ENCODE measurements at places on chromosomes 5 and 9.

DNA sequence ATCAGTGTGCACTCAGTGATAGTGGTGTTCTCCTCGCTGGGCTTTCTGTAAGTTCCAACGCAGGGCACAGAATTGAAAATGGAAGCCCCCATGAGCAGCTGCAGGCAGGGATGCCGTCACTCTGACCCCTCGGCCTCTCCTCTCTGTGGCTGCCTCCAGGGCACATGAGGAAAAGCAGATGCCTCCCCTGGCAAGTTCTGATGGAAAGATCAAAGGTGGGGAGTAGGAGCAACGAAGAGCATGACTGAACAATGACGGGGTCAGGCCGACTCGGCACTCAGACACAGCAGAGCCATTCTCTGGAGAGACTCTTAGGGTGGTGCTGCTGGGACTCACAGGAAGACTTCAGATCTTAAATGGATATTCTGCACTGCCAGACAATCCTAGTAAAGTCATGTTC lies 65.6 kb upstream of the CKMT2 start:
- no peak for DNase-seq

DNA sequence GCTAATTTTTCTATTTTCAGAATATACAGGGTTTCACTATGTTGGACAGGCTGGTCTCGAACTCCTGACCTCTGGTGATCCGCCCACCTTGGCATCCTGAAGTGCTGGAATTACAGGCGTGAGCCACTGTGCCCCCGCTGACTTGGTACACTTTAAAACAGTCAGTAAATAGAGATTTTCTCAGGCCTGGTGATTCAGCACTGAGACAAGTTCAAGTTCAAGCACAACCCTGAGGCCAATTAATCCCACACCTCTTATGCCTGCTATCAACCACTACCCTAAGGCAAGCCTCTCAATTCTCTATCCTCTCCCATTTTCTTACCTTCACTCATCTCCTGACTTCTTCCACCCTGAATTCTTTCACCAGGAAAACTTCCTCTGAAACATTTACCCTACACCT lies 18.9 kb downstream of the MUSK start:
- no peak for DNase-seq

DNA sequence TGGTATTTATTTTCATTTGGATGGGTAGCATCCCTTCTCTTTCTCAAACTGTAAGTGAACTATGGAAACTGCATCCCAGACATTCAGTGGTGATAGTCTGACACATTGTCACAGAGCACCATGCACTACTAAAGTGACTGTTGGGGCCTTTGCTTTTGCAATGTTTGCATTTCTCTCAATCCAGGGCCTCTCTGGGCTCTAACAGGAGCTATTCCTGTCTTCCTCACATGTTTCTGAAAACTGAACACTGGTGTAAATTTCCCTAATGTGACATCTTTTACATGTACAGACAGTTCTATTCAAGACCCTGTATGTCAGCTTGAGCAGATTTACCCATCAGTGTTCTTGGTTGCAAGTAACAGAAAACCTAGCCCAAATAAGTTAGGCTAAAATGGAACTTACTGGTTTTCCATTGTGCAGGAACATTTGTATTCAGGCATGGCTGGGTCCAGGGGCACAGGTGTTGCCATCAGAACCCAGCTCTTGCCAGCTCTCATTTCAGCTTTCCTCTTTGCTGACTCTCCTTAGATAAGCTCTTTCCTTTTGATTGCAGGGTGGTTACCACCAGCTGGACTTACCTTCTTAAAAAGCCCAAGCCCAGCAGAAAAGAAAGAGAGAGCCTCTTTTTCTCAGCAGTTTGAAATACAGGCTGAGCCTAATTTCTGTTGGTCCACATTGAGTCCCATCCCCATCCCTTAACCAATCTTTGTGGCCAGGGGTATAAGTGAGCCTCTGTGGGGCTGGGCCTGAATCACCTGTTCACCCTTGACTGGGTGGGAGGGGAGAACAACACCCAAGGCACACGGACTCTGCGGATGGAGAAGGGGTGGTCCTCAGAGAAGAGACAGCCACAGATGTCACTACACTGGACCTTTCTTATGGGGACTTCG lies 234.3 kb downstream of the NR3C1 start:
- DNase-seq: no peak

- DNase-seq: no peak
Measured at GRCh38 chr5:61496860-61497259, 164.8 kb downstream of the ZSWIM6 start.

GRCh38 chr5:143980506-143980905 lies 168.5 kb downstream of the HMHB1 start:
- DNase-seq: no peak

- no peak for DNase-seq
Measured at GRCh38 chr5:30661730-30662129, 531.8 kb upstream of the CDH6 start.

GRCh38 chr5:1230551-1230950 lies 5.4 kb downstream of the SLC6A18 start:
- no peak for DNase-seq

All from bone marrow (tissue), 2 donors.